ENCODE measurements at places on chromosomes 5 and 9.

DNA sequence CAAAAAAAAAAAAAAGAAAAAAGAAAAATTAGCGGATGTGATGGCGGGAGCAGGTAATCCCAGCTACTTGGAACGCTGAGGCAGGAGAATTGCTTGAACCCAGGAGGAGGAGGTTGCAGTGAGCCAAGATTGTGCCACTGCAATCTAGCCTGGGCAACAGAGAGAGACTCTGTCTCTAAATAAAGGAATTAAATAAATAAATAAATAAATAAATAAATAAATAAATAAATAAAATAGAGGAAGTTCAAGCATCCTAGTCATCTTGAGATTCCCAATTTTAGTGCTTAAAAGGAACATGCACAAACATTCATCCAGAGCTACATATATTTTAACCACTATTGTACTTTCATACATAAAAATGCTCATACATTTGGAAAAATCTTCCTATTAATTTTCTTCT, 61.2 kb upstream of the GABRA1 start:
- DNase-seq: no peak

- no peak for DNase-seq
Observed at GRCh38 chr9:137975527-137975913, 97.9 kb downstream of the CACNA1B start.

DNA sequence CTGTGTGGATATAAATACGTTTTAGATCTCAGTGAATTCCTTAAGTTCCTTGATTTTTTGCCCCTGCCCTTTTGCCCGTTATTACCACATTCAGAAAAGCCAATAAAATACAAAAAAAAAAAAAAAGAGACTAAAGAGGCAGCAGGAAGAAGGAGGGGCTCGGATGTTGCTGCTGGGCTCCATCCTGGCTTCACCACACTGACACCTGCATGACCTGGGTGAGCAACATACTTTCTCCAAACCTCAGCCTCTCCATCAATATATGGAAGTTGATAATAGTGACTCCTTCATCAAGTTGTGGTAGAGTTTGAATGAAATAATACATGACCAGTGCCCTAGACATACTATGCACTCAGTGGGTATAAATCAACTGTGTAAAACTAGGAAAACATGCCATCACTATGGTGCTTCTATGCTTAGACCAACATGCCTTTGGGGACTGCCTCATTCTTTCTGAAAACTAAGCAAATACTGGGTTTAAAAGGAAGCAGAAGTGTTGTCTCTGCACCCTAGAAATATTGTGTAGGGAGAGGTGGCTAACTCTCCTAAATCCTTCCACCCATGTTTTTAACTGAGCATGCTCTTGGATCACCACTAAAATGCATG, 243.0 kb downstream of the PIK3R1 start:
- DNase-seq: no peak

DNA sequence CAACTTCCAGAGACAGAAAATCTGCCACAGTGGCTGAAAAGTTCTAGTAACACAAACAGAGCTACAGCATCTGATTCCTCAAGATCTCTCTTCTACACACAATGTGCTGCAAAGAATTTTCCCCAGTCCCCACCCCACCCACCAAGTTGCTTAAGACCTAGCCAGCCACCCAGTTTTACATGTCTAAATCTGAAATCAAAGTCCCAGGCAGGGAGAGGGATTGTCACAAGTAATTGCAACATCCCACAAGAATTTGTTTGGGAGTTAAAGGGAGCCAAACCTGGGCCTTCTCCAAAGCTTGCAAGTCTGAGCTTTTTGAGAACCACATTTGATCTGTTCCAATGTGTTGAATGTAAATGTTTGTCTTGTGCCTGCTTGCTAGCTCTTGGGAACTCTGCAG, 15.5 kb downstream of the IGIP start:
- DNase-seq: no peak

GRCh38 chr5:173327948-173328843, at the start of gene STC2:
TSS of gene STC2 (minus strand) at chr5:173328414. CDS start at chr5:173328193, 221 bp downstream.
- DNase-seq: no peak

GRCh38 chr9:81543695-81544094, 145.7 kb downstream of the TLE1 start:
- DNase-seq: no peak

DNA sequence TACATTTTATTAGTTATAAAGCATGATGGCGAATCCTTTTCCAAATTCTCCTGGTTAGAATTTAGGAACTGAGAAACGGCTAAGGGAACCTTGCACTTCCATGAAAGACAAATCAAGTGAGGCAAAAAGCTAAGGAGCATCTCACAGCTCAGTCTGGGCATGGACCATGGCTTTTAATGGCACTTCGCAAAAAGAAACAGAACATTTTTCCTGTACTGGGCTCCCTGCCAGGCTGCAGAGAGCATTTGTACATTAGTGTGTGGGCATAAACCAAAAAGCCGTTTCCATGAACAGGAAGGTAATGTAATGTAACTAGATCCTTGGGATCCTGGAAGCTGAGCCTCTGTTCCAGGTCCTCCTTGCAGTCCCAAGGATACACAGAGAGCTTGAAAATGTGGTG, 354.2 kb downstream of the MRPS30 start:
- no peak for DNase-seq

GRCh38 chr9:117678871-117679270, 25.3 kb upstream of the TLR4 start:
- DNase-seq: no peak

- DNase-seq: no peak
Observed at GRCh38 chr5:170546282-170546681, 42.5 kb downstream of the KCNIP1 start.

- peak; percentile 7 for DNase-seq
Observed at GRCh38 chr9:32968101-32969011, 33.1 kb downstream of the APTX start.

DNA sequence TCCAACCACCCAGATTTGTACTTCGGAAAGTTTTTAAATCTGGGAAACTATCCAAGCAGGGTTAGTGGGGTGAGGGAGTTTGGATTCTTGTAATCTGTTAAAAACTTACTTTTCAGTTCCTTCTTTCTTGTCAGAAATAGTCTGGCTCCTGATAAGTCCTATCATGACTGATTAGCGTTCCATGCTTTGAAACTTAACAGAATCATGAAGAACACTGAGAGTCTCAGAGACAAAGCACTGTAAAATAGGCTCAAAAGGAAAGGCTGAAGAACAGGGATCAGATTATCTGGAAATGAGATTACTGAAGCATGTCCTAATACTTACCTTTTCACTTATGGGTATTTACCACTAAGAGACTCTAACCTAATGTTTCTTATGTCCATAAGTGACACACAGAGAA, 242.5 kb downstream of the ARRDC3 start:
- DNase-seq: no peak

GRCh38 chr9:125529589-125530515, 177.2 kb downstream of the MAPKAP1 start:
- DNase-seq: no peak

DNA sequence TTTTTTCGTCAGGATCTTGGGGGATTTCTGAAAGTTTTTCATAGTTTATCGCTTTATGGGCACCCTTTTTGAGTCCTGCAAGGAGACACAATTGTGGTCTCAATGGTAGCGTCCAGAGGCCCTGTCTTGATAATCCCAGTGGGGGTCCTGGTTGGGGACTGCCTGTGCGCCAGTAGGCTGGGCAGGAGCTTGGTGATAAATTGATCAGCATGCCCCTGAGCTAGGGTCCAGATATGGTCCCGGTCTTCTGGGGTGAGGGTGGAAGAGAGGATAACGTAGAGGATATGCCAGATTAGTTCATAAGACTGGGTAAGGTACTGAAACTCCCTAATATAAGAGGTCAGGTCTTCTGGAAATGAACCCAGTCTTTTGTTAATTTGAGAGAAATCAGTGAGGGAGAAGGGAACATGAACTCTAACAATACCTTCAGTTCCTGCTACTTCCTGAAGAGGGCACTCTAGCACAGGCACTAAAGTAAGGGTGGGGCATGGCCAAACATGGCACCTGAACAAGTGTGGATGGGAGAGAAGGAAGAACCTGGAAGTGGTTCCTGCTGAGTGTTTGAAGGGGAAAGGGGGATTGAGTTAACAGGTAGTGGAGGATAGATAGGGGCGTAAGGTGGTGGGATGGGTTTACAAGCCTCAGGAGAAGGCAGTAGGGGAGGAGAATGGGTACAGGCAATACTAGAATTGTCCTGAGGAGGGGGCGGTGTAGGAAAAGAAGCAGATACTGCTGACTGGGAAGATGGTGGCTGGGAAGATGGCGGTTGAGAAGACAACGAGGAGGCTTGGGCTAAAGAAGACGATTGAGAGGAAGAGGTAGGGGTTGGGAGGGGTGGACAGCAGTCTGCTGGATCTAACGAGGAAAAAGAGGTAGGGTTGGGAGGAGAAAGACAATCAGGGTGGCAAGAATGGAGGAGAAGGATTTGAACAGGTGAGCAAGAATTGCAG, 33.8 kb upstream of the ANXA2R start:
- DNase-seq: no peak

- no peak for DNase-seq
Observed at GRCh38 chr9:130921300-130921988, 17.6 kb downstream of the FIBCD1 start.

DNA sequence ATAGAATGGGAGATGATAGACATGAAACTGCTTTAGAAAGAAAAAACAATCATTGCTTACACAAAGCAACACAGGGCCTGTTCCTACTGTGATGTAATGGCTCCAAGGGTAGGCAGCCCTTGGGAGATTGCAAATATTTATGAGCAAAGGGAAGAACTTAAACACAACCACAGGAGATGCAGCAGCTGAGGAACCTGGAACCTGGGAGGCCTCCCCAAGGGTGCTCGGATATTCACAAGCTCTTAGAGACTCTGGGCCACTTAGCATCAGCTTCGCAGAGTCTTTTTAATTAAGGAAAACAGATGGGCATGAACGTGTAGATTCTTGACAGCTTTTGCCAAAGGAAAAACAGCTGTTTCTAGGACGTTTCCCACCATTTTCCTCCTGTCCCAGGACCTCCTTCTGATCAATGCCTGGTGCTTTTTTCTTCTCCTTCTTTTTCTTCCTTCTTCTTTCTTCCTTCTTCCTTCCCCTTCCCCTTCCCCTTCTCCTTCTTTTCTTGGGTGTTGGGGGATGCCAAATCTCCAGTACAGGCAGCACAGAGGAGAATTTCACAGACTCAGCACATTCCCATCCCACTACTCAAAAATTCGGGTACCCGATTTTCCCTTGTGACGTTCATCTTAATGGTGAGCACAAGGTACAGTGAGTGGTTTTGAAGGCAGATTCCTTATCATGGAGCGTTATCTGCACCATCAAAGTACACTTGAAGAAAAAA, 28.1 kb upstream of the TCF7 start:
- no peak for DNase-seq

- no peak for DNase-seq
Observed at GRCh38 chr9:136617746-136618579, 44.8 kb upstream of the EGFL7 start.

- DNase-seq: no peak
Observed at GRCh38 chr5:3104429-3105060, 353.1 kb upstream of the IRX2 start.

DNA sequence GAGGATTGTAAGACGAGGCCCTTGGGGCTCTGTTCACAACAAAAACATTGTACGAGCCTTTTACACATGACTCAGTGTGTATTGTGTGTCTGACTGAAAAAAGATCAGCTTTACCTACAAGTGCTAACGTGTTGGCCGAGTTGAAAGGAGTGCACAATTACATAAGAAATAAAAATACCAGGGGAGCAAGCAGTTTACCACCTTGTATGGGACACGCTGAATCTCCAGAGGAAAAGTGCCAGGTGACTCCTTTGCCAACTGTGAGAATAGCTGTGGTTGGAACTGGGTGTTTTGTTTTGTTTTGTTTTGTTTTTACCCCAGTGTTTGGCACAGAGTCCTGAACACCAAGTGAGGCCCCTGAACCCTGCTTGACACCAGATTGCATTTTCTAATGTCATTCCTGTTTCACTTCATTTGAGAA, 32.8 kb upstream of the ZSWIM6 start:
- no peak for DNase-seq

GRCh38 chr5:167936944-167937634, 354.4 kb upstream of the WWC1 start:
- DNase-seq: no peak

- no peak for DNase-seq
Observed at GRCh38 chr5:172325452-172325851, 41.9 kb upstream of the UBTD2 start.

DNA sequence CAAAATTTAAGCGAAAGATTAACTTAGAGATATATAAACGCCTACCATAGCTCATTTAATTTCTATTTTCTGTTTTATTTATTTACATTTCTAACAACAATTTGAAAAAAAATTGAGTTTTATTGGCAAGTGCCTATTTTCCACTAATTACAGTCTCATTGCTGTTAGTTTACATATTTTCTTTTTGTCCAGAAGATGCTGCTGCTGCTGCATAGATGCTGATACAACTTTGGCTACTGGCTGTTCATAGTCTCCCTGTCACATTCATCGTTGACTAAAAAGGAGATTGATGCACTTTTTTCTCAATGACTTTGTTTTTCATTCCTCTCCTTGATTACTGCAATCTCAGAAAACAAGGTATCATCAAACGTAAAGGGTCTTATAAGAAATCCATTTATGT, 235.4 kb downstream of the CDH9 start:
- DNase-seq: no peak

DNA sequence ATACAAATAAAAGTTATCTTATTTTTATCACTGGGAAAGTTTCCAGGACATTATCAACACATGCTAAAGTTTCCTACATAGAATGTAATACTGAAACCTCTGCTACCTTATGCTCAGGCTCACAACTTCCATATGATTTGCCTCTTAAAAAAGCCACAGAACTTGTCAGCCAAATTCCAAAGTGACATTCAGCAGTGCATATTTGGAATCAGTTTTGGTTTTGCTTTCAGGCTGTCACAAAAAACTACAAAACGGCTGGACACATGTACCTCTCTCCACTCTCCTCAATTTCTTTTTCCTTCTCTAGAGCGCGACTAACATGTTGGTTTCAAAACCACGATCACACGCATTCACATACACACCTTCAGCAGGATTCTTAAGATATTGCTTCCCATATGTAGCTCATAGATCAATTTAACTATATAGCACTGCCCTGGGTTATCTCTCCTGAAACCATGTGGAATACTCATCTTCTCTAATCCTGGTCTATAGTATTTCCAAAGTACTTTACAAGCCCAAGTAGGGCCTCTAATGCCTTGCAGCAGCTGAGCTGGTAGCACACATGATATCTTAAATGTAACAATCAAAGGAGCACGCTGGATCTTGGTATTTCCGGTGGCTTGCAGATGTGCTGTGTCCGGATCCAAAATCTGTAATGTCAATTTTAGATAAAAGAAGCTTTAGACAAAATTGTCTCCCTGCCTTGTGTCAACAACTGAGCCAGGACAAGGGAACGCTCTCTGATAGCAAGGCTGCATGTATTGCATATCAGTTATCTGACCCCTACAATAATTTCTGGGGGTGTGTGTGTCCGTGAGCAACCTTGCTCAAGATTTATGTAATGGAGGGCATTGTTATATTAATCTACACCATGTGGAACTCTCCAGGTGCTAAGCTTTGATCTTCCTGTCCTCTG, 203.2 kb downstream of the DMRT2 start:
- DNase-seq: no peak

DNA sequence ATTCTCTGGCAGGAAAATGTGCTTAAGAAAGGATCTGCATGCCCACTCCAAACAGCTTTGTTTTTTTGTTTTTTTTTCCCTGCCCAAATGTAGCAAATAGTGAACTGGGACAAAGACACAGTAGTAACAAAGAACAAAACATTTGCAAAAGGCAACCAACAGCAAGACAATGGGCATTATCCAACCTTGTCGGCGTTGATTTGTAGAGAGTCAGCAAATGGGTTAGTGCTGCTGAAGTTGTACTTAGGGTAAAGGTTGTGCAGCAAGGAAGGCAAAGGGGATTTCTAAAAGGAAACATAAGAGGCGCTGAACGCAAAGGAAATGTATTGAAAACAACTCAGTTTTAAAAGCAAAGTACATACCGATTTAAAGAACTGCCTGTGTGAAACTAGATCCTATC, 136.2 kb downstream of the MPDZ start:
- no peak for DNase-seq

Measured in activated T-helper 9 cell treated with anti-CD3 and anti-CD28 coated beads, Interleukin-2, amount 50 U/mL, for 16 hours (primary cell).